ENCODE measurements at places on chromosomes 16 and 17. TPM values are rescaled to one million over a fixed set of nuclear protein-coding genes. Genes with fewer than 3 reads are reported as not detected.

TBCD gene
- total RNA-seq: 66.8 TPM

TBC1D3B gene
- total RNA-seq: 12.5 TPM

KRT31 gene
- not detected for total RNA-seq

SOCS3 gene
- total RNA-seq: 4.8 TPM

GRCh38 chr17:40944531-40944930 is 7.1 kb upstream of the KRT23 start:
- no peak for DNase-seq

GRCh38 chr16:56295059-56295665 is 103.9 kb downstream of the GNAO1 start:
- no peak for DNase-seq

DNA sequence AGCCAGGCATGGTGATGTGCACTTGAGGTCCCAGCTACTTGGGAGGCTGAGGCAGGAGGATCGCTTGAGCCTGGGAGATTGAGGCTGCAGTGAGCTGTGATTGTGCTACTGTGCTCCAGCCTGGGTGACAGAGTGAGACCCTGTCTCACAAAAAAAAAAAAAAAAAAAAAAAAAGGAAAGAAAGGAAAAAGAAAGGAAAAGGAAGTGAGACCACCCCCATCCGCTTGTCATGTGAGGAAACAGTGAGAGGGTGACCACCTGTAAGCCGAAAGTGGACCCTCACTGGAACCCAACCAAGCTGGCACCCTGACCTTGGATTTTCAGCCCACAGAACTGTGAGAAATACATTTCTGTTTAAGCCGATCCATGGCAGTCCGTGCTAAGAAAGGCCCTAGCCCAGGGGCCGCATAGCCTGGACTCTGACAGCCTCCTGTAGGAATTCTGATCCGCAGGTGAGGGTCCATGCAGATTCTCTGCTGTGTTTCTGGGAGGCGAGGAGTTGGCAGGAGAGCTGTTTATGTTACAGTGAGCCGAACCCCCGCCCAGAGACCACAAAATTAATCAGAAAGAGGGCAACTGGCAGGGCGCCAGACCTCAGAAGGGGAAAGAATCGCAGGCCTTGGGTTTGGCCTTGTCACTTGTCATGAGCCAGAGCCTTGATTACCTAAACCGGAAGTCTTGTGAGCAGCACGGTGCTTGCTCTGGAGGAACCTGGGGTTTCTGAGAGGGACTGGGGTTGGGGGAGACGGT is 945 bp downstream of the SGSH start:
- DNase-seq: peak; percentile 84

- DNase-seq: peak; percentile 98
These were observed 772 bp downstream of the CHD3 start for GRCh38 chr17:7889166-7889955.

DNA sequence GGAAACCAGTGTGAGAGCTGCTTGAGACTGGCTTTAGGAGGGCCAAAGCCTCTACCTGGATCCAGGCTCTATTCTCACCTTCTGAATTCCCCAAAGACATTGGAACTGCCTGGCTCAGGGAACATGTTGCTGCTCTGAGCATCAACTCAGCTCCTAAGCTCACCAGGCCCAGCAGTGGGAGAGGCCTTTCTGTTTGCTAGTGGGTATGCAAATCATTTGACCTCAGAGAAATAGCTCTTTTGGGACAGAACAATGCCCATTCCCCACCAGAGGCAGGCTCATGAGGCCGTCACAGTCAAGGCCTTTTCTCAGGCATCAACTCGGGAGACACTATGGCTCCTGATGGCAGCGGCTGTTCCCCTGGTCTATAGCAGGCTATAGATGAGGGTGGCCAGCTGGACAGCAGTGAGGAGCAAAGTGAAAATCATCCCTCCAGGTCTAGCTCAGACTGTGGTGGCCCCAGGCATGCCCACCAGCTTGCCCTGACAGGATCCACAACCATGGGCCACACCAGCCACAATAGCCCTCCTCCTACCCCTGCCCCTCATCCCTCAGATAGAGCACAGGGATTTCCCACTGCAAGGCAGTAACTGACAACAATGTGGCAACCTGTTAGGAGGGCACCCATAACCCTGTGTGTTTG is 30.4 kb upstream of the GFOD2 start:
- DNase-seq: no peak

- no peak for DNase-seq
These were observed 1.1 kb upstream of the PKMYT1 start for GRCh38 chr16:2981177-2981898.
